Activated T-helper 1 cell treated with anti-CD3 and anti-CD28 coated beads, Interleukin-12 subunit alpha, Interleukin-12 subunit beta, Interleukin-2, Interleukin-4 antibody, amounts not matched to agents 30 ng/mL and 10 ng/mL and 1 ng/mL, durations not matched to agents 14 hours and 24 hours and 36 hours (primary cell): ENCODE measurements at places on chromosomes 5 and 9. TPM values are rescaled to one million over a fixed set of nuclear protein-coding genes. Genes with fewer than 3 reads are reported as not detected.
A peak's percentile ranks its signal among the peaks of the same experiment; 100 is the strongest.

The C9 gene
- total RNA-seq, result not detected in 2 replicates

DNA sequence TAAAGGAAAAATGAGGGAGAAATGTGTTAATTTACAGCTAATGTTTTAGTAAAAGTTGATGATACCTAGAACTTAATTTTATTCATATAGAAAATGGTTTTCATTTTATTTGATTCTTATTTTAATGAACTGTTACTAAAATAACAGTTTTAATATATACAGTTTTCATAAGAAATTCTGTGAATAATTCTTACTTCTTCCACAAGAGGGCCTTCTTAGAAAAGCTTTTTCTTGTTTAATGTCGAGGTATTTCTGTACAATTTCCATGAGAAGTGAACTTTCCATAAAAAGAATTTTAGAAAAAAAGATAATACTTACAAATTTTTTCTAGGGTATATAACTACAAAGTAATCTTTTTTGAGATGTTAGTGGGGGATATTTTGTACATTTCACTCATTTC lies 73.9 kb downstream of the KLF9 start:
- DNase-seq, result no peak

The CAVIN4 gene
- total RNA-seq, result 0.10 TPM in 1 of 2 replicates, not detected in the other

GRCh38 chr9:19650312-19650711 lies 138.5 kb downstream of the SLC24A2 start:
- DNase-seq, result no peak

The PNPLA7 gene
- total RNA-seq, result 0.71 and 1.2 TPM in 2 replicates

GRCh38 chr9:37144762-37145161 lies 24.4 kb downstream of the ZCCHC7 start:
- DNase-seq, result no peak

- DNase-seq, result no peak
These were observed 100.4 kb downstream of the DAB2IP start for GRCh38 chr9:121751686-121752445.

The SLC44A1 gene
- 3.7 and 3.8 TPM in 2 replicates for total RNA-seq

- no peak for DNase-seq
These were observed 282.2 kb downstream of the TAF11L14 start for GRCh38 chr5:17916446-17916845.

GRCh38 chr5:176736931-176737745 lies 73.2 kb upstream of the UNC5A start:
- no peak for DNase-seq

DNA sequence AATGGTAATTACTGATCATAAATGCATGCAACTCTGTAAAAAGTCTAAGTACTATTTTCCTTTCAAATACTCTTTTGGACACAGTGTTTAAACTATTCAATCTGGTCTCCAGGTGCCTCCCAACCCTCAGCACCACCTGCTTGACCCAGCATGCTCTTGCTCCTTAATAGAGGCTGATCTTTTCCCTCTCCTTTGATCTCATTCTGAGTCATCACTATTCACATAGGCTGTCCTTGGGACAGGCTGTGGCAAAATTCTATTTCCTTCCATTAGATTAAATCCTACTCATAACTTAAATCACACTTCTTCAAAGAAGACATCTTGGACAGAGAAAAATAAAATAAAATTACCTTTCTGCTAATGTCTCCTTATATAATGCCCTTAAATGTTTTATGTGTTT lies 199.4 kb upstream of the ST8SIA4 start:
- no peak for DNase-seq

DNA sequence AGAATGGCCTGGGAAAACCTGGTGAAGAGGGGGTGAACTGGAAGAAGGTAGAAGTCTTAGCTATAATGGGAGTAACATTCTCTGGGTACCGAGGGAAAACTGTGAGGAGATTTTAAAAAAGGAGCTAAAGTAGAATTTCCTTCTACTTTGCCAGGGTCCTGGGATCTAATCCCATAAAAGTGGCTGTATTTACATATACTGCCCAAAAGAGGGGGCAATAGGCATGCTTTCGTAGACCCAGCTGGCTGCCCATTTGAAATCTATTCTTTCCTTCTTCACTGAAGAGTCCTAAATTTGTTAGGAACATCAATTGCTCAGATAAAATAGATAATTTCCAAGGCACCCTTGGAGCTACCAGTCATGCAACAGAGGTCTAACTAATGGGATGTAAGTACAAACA lies 159.2 kb downstream of the CDC42SE2 start:
- no peak for DNase-seq

DNA sequence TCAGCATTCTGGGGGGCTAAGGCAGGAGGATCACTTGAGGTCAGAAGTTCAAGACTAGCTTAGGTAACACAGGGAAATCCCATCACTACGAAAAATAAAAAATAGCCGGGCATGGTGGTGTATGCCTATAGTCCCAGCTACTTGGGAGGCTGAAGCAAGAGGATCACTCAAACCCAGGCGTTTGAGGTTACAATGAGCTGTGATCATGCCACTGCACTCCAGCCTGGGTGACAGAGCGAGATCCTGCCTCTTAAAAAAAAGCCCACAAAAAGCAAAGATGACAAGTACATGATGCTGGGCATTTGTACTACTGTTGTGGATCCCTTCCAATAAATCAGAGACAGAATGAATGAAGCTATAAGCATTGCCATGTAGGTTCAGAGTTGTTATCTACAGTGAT lies 320.1 kb upstream of the PANK3 start:
- DNase-seq, result no peak

- no peak for DNase-seq
These were observed 2.0 kb upstream of the NINJ1 start for GRCh38 chr9:93136011-93136440.

DNA sequence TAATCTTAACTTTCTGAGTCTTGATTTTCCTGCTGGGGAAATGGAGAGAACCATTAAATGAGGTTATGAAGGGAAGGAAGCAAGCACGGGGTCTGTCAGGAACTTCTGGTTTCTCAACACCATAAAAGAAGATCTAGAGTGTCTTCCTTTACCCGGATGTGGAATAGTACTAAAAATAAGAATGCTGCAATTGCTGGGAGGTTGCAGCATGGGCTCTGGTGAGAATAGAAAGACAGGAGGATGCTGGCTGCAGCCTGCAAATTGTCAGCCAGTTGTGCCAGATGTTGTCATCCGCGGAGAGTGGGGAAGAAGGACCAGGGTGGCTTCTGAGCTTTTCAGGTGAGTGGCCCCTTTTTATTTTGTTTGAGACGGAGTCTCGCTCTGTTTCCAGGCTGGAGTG lies 69.3 kb upstream of the STC2 start:
- no peak for DNase-seq

GRCh38 chr5:179994583-179995323 lies 76.8 kb downstream of the RNF130 start:
- DNase-seq, result no peak

DNA sequence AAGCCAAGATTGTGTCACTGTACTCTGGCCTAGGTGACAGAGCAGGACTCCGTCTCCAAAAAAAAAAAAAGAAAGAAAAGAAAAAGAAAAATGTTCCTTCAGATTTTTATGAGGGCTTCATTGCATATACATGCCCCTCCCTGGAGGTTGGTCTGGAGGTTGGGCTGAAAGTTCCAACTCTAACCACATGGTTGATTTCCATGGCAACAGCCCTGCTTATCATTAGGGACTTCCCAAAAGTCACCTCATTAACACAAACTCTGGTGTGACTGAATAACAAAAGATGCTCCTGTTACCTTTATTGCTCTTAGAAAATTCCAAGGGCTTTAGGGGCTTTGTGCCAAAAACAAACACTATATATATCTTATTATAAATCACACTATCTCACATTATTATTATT lies 113.8 kb downstream of the TMC1 start:
- DNase-seq, result no peak

The ADAMTS12 gene
- not detected in 2 replicates for total RNA-seq

The MUSK gene
- not detected in 2 replicates for total RNA-seq

The PTPRD gene
- 0.05 TPM in 2 replicates for total RNA-seq

DNA sequence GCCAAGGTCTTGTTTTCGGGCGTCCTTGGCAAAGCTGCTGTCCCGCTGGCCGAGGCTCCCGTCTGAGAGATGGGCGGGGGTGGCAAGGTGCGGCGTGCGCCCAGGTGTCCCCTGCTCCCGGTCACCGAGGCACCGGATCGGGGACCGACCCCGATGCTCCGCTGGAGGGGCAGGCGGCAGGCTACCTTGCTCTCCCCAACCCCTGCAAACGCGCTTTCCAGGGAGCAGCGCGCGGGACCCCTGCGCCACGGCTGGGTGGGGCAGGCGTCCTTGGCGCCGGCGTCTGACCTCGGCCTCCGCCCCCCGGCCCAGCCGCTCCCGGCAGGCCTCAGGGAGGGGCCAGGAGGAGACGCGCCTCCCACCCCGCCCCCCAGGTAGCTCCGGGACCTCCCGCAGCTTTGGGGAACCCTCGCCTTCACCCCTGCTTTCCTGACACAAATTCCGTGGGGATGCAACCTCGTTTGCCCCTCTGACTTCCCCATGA lies 551 bp downstream of the N4BP3 start:
- DNase-seq, result no peak

The SPATA31D4 gene
- not detected in 2 replicates for total RNA-seq

The SPATA31A6 gene
- not detected in 2 replicates for total RNA-seq

DNA sequence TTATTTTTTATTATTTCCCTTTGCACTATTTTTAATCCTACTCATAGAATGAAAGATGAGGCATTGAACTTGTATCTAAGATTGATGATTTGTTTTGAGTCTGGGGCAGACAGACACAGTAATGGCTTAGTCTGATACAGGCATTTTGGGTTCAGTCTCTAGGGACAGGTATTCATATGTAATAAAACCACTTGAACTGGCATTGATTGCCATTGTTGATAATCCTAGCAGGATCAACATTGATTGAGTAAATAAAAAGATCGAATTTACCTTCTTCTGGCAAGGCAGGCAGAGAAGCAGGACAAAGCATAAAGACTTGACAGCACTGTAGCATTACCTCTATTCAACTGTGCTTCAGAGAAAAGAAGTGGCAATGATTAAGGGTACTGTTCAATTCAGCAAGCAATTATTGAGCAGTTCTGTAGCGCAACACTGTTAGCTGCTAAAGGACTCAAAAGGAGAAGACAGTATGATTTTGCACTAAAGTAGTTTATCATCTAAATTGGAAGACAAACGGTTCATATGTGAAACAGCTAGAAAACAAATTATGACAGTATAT lies 144.4 kb downstream of the COMMD10 start:
- DNase-seq, result no peak

- DNase-seq, result no peak
These were observed 66.4 kb upstream of the TMC1 start for GRCh38 chr9:72454871-72455491.

- DNase-seq, result no peak
These were observed 45.7 kb downstream of the TMEM174 start for GRCh38 chr5:73218552-73219171.

The TIMD4 gene
- total RNA-seq, result 24.5 and 27.3 TPM in 2 replicates

DNA sequence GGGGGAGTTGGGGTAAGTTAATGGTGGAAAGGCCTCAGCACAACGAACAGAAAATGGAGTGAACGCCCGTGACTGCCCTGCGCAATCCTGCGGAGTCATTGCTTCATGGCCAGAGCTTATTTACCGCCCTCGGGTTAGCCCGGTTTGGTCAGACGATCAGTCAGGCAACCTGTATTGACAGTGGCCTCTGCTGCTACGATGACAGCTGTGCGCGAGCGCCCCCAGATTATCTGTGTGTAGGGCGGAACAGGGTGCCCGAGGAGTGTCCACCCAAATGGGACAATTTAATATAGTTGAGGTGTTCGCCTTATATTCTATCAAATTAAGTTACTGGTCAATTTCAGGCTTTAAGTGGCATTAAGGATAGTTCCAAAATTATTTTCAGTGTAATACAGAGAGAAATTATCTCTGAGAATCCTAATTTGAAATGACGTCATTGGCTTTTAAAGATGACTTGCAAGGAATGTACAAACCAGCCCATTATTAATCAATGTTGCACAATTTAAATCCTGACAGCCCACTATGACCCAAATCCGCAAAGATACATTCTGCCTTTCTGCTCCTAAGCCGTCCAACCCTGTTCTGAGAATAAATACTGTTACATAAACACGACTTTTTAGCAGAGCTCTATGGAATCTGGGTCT lies 879 bp upstream of the UBQLN1 start:
- DNase-seq, result peak; percentile 27

The RMND5B gene
- total RNA-seq, result 23.9 and 28.0 TPM in 2 replicates

DNA sequence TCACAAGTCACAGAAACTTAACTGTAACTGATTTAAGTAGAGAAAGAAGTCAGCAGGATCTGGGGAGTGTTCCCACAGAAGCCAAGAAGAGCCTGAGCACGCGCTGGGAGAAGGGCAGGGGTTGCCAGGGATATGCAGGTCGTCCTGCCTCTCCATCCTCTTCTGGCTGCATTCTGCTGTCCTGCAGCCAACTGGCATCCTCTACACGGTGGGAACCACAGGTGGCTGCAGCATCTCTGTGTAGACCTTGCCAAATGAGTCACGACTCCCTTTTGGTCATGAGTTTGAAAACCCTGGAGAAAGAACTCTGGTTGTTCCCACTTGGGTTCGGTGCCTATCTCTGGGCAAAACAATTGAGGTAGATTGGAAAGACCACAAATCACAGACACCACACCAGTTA lies 38.4 kb upstream of the PCA3 start:
- DNase-seq, result no peak

- no peak for DNase-seq
These were observed 701.0 kb downstream of the NR2F1-AS1 start for GRCh38 chr5:92879806-92880543.

DNA sequence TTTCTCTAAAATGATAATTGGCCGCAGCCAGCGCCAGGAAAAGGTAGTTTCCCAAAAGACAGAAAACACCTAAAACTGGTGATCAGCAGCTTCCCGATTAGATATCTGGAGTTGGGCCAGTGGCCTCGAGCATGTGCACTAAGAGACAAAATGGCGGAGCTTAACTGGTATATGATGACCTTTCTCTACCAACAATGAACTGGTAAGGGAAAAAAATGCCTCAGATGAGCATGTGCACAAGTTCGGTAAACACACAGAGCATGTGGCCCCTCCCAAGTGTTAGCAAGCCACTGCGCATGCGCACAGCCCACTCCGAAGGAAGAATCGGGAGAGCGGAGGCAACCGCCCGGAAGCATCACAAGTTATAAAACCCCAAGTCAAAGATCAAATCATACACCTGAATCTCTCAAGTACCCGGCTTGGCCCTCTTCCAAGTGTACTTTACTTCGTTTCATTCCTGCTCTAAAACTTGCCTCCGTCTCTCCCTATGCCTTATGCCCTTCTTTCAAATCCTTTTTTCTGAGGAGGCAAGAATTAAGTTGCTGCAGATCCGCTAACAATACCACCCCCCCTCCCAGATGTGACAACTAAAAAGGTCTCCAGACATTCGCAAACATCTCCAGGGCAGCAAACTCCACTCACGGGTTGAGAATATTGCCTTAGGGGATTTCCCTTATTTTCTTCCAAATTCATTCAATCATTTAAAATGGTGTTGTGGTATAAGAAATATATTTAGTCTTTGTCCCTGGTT lies 15.0 kb upstream of the PTBP3 start:
- peak; percentile 60 for DNase-seq

GRCh38 chr5:118379470-118379869 lies 608.9 kb downstream of the DTWD2 start:
- DNase-seq, result no peak
